ENCODE measurements at places on chromosomes 3 and 15.

DNA sequence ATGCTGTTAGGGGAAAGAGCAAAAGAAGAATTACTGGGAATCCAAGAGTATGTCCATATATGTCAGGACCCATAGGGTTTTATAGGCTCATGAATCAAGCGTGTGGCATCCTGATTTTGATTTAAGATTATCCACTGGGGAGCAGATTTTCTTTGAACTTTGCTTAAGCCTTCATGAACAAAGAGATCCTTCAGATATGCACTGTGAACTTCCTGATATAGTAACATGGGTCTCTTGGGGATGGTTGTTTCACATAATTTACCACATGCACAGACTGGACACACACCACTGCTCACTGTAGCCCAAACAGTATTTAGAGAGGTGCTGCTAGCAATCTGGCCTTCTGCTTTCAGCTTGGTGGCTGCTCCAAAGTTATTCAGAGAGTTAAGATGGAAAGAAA is 200.9 kb upstream of the ZPLD1 start:
- DNase-seq = no peak

DNA sequence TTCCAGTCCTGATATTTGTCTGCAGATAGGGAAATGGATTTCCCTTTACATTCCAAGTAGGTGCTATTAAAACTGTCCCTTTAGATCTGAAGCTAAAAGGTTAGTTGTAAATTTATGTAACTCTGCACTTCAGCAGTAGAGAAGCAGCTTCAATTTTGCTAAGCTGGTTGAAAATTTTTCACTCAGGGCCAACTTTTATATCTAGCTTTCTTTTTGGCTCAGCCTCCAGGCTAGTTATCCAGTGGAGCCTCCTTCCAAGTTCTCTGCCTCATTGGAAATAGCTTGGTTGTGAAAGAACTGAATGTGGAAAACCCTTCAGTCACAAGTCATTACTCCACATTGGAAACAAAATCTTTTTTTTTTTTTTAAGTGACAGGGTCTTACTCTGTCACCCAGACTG is 8.2 kb upstream of the ZNF660 start:
- peak; percentile 29 for DNase-seq

DNA sequence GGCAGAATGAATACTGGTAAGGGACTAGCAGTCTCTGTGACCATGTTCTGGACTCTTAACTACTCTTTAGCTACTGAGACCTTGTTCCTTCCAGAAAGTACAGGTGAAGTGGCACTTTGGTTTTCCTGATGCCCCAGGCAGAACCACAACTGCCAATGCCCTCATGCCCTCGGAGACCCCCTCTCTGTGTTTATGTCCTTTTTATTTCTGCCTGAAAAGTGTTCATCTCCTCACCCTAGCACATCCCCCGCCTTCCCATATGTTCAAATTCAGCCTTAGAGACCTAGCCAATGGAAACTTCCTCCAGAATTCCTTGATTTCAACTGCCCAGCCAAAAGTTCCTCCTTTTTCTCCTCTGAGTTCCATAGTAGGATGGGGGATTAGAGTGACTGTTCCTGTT is 23.3 kb upstream of the RASGRF1 start:
- no peak for DNase-seq

GRCh38 chr15:23647421-23648370 is at the start of gene MAGEL2:
TSS of gene MAGEL2 (minus strand) at chr15:23647867. CDS start at chr15:23647742, 125 bp downstream.
- DNase-seq = peak; percentile 80

DNA sequence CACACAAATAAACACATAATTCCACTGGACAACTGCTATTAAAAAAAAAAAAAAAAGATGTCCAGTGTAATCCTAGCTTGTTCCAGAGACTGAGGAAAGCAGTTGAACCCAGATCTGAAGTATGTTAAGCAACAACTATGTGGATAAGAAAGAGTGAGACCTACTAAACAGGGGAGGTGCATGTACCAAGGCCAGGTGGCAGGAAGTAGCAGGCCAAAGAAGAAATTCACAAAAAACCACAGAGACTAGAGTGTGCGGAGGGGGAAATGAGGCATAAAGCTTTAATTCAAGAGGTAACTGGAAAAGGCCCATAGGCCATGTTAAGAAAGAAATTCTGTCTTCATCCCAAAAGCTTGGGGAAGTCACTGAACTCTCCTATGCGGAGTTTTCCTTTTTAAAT is 490.0 kb downstream of the NAALADL2 start:
- DNase-seq = no peak

- DNase-seq = no peak
Observed at GRCh38 chr3:42205800-42206514, 60.0 kb downstream of the CCK start.

- peak; percentile 40 for DNase-seq
Observed at GRCh38 chr15:72116731-72117485, 1.0 kb downstream of the MYO9A start.

GRCh38 chr15:48041454-48041853 is 79.3 kb upstream of the SLC24A5 start:
- DNase-seq = no peak

- no peak for DNase-seq
Observed at GRCh38 chr3:158381262-158381868, 189.6 kb upstream of the MLF1 start.

GRCh38 chr3:38925351-38925750 is 109.3 kb upstream of the SCN10A start:
- no peak for DNase-seq

GRCh38 chr15:81263477-81263876 is 60.5 kb downstream of the STARD5 start:
- DNase-seq = no peak

DNA sequence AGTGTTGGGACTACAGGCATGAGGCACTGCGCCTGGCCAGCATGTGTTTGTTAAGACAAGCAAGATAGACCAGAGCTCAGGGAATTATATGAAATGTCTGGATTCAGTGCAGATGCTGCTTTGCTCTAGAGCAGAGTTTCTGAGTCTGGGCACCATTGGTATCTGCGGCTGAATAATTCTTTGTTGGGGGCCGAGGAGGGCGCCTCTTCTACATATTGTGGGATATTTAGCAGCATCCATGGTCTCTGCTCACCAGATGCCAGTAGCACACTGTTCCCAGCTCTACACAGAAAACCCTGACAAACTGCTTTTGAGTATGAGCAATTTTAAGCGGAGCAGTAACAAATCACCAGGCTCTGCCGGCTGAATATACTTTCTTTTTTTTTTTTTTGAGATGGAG is 3.6 kb upstream of the LDHAL6B start:
- DNase-seq = no peak

GRCh38 chr15:71712182-71712581 is 98.2 kb upstream of the NR2E3 start:
- no peak for DNase-seq

- no peak for DNase-seq
Observed at GRCh38 chr3:159340877-159341500, 539.1 kb downstream of the MFSD1 start.

- DNase-seq = no peak
Observed at GRCh38 chr3:15280853-15281532, 51.4 kb downstream of the SH3BP5 start.

- no peak for DNase-seq
Observed at GRCh38 chr3:163481738-163482137, 1596.6 kb downstream of the SI start.

DNA sequence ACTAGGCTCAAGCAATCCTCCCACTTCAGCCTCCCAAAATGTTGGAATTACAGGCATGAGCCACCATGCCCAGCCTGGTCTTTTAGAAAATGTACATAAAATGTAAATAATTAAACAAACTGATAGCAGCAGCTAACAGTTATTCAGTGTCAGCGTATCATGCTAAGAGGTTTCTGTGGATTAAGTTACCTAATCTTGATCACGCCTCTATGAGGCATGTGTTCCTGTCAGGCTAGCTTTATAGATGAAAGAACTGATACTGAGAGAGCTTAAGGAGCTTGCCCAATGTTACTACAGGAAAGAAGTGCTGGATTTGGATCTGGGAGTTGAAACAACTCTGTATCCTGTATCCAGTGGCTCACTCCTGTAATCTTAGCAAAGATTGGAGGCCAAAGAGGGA is 11.2 kb upstream of the MST1R start:
- no peak for DNase-seq

Measured in hindlimb muscle (tissue), 1 donor.